Adrenal gland (tissue), 19 donors: ENCODE measurements at places on chromosomes 6 and 20. TPM values are rescaled to one million over a fixed set of nuclear protein-coding genes. Genes with fewer than 3 reads are reported as not detected.

- peak overlapping the region; percentile 64 for H3K27ac ChIP-seq
- DNase-seq, result peak; percentile 76
- H3K27me3 ChIP-seq, result no peaks in the 10 kb centered on the region
- peaks cover 28% of the 10 kb centered on the region for H3K36me3 ChIP-seq
Observed at GRCh38 chr6:31877125-31877650, 1.6 kb downstream of the SLC44A4 start.

DNA sequence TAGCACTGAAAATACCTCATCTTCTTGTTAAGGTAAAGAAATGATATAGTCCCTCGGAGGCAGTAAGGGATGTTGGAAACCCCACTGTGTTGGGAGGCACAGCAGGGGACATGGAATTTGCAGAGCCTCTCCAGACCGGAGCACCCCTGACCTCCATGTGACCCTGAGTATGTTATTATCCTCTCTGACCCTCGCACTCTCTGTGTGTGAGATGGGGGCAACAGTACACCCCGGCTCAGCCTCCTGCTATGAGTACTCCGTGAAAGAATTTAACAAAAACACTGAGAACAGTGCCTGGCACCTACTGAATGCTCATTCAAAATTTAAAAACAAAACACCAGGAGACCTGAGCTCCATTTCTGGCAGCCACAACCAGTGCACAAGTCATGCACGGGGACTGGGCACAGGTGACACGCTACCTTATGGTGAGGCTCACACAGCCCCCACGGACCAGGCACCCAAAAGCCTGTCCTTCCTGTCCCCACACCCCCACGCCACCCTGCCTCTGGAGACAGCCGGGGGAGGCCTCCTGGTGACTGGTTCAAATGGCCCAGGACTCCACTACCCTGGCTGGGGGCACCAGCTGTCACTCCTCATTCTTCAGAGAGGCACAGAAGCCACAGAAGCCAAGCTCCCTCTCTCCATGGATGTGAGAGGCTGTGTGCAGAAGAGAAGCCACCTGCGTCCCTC, 6.1 kb downstream of the NINL start:
- no peak overlapping the region for H3K4me3 ChIP-seq
- H3K4me1 ChIP-seq, result peaks cover 2% of the 10 kb centered on the region
- no peaks in the 10 kb centered on the region for H3K27me3 ChIP-seq
- no peak overlapping the region for H3K27ac ChIP-seq
- H3K36me3 ChIP-seq, result no peaks in the 10 kb centered on the region

GRCh38 chr20:37415118-37416085, 69.5 kb downstream of the SRC start:
- no peak overlapping the region for H3K4me3 ChIP-seq
- no peaks in the 10 kb centered on the region for H3K4me1 ChIP-seq
- DNase-seq, result no peak
- no peaks in the 10 kb centered on the region for H3K27me3 ChIP-seq
- no peaks in the 10 kb centered on the region for H3K36me3 ChIP-seq
- no peak overlapping the region for H3K27ac ChIP-seq

- no peak overlapping the region for H3K4me3 ChIP-seq
- H3K4me1 ChIP-seq, result no peaks in the 10 kb centered on the region
- H3K27ac ChIP-seq, result no peak overlapping the region
- DNase-seq, result no peak
- no peaks in the 10 kb centered on the region for H3K36me3 ChIP-seq
- H3K27me3 ChIP-seq, result no peaks in the 10 kb centered on the region
Observed at GRCh38 chr20:6039766-6040165, 14.1 kb downstream of the LRRN4 start.

DNA sequence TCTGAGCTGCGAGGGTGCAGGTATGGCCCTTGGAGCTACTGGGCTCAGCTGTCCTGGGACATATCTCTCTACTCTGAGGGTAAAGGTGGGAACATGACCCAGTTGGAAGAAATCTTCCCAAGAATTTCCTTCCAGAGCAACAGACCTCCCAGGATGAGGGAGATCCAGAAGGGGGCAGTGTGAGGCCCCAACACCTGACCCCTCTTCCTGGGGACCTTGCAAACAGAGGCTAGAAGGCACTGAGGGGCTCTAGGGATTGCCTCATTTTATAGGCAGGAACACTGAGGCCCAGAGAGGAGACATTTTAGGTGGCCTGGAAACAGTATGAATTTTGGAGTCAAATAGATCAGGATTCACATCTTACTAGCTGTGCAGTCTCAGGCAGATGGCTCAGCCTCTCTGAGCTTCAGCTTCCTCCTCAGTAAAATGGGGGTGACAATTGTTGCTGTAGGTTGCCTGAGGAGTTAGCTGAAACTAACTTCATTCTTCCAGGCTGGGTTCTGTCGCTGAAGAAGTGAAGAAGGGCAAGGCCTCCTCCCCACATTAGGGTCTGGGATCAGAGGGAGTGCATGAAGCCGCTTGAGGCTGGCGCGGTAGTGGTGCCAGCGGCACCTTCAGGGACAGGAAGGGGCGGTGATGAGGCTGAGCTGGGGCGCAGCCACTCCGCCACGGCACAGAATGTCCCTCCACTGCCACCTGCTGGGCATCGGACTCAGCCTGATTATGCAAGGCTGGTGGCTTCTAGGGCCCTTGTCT, 11.4 kb downstream of the KCNK17 start:
- DNase-seq, result peak; percentile 85
- no peak overlapping the region for H3K4me3 ChIP-seq
- no peaks in the 10 kb centered on the region for H3K4me1 ChIP-seq
- no peaks in the 10 kb centered on the region for H3K36me3 ChIP-seq

DNA sequence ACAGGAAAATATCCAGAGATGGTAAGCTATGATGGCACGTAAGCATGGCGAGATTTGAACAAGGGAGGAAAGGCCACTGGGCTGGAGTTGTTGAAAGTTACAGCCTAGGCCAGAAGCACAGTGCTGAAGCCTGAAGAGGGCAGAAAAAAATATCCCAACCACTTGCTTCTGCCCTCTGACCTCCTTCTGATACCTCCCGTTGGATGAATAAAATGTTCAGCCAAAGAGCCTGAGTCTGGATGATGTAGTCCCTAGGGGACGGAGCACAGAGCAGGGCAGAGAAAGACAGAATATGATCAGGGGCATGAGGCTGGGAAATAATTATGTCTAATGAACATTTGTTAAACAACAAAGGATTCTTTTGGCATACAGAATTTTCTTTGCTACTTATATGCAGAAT, 19.7 kb downstream of the KLHL31 start:
- H3K36me3 ChIP-seq, result no peaks in the 10 kb centered on the region
- no peaks in the 10 kb centered on the region for H3K27me3 ChIP-seq
- no peak overlapping the region for H3K4me3 ChIP-seq
- no peak overlapping the region for H3K27ac ChIP-seq
- DNase-seq, result no peak

DNA sequence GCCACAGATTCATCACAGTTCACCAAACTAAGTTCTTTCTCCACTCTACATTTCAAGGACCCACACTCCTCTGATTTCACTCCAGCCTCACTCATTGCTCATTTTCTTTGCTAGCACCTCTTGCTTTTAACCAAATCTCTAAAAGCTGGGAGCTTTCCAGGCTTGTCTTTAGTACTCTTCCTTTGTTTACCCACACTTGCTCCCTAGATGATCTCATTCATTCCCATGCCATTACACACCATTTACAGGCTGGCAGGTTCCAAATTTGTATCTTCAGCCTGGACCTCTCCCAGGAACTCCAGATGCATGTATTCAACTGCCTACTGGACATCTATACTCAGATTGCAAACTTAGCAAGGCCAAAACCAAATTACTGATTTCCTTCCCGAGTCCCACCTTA, 5.3 kb upstream of the GUCA1B start:
- no peak for DNase-seq
- no peaks in the 10 kb centered on the region for H3K4me1 ChIP-seq
- no peak overlapping the region for H3K27ac ChIP-seq
- H3K27me3 ChIP-seq, result no peaks in the 10 kb centered on the region
- H3K4me3 ChIP-seq, result no peak overlapping the region

DNA sequence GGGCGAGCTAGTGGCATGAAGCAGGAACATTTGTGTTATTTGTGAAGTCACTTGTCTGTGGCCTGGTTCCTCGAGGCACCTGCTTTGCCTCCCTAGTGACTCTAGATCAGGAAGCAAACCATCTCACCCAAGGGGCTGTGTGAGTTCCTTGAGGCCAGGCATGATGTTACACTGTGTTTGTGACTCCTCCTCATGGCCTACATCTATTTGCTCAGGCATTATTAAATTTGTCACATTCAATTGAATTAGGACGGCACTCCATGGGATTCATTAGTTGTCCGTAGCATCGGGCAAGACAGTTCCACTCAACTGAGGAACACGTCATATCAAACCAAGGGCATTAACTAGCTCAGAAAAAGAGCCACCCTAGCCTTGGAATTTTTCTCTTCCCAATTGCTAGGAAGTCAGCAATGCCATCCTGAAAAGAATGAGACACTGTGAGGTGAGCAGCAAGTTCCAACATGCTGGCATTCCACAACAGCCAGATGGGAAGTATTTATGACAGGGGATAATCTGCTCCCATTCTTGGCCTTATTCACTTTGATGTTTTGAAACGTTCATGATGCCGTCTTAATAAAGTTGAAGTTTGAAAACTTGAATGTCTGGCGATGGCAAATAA, 17.2 kb downstream of the TMEM200A start:
- H3K27me3 ChIP-seq, result no peaks in the 10 kb centered on the region
- no peak for DNase-seq
- H3K4me1 ChIP-seq, result no peaks in the 10 kb centered on the region
- no peak overlapping the region for H3K27ac ChIP-seq
- no peaks in the 10 kb centered on the region for H3K36me3 ChIP-seq

DNA sequence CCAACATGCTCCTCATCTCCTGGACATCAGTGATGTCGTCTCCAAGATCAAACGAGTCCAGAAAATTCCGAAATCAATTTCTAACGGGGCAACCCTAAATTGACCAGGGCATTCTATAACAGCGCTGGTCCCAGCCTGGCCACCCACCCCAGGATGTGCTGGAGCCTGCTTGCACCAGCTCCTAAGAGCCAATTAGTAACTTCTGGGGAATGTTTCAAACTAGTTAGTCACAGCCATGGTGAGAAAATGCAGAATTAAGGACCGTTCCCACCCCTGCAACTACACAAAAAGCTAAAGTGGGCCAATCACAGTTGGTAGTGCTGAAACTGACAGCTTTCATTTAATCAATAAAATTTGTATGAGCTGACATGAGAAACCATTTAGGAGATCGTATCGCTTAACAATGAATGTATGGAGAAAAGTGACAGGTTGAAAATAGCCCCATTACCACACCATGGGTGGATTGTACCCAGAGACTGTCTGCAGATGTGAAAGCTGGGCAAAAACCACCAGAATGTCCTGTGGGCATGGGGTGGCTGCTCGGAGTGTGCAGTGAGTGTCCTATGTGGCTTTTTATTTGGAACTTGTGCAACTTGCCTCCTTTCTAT, 165.7 kb upstream of the AFDN start:
- no peak overlapping the region for H3K27ac ChIP-seq
- H3K4me1 ChIP-seq, result no peaks in the 10 kb centered on the region
- no peak overlapping the region for H3K4me3 ChIP-seq
- no peaks in the 10 kb centered on the region for H3K27me3 ChIP-seq
- no peaks in the 10 kb centered on the region for H3K36me3 ChIP-seq

DNA sequence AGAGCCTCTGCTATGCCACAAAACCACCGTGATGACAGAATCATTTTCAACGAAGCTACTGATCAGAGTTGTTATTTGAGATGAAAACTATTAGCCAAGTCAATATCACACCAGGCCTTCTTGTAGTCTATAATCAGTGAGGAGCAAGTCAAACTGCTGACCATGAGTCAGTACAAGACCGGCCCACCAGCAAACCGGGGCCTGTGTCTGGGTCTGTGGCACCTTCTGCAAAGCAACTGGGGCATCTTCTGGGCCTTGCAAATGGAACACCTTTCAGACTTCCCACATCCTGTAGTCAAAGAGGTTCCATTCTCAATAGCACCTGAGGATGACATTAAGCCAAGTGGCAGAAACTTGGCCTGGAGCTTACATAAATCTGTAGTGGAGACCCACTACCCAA, 38.5 kb downstream of the CPXM1 start:
- no peak overlapping the region for H3K4me3 ChIP-seq
- peaks cover 15% of the 10 kb centered on the region for H3K27me3 ChIP-seq
- DNase-seq, result no peak
- no peak overlapping the region for H3K27ac ChIP-seq
- no peaks in the 10 kb centered on the region for H3K36me3 ChIP-seq
- H3K4me1 ChIP-seq, result no peaks in the 10 kb centered on the region

- no peak overlapping the region for H3K27ac ChIP-seq
- no peaks in the 10 kb centered on the region for H3K27me3 ChIP-seq
- H3K4me3 ChIP-seq, result no peak overlapping the region
- DNase-seq, result no peak
Observed at GRCh38 chr6:83343121-83343520, 87.7 kb downstream of the ME1 start.

- H3K36me3 ChIP-seq, result no peaks in the 10 kb centered on the region
- no peak for DNase-seq
- H3K27ac ChIP-seq, result no peak overlapping the region
Observed at GRCh38 chr6:73742433-73742832, 46.4 kb downstream of the CD109 start.

- H3K4me1 ChIP-seq, result peaks cover 11% of the 10 kb centered on the region
- no peaks in the 10 kb centered on the region for H3K27me3 ChIP-seq
- no peaks in the 10 kb centered on the region for H3K36me3 ChIP-seq
- no peak overlapping the region for H3K4me3 ChIP-seq
Observed at GRCh38 chr20:48904566-48905296, 16.8 kb upstream of the ARFGEF2 start.

- no peak overlapping the region for H3K27ac ChIP-seq
- no peak overlapping the region for H3K4me3 ChIP-seq
- no peaks in the 10 kb centered on the region for H3K27me3 ChIP-seq
- no peak for DNase-seq
Observed at GRCh38 chr20:31815408-31816188, 3.6 kb upstream of the MYLK2 start.

- no peak for DNase-seq
- no peak overlapping the region for H3K4me3 ChIP-seq
- H3K27ac ChIP-seq, result no peak overlapping the region
- H3K36me3 ChIP-seq, result no peaks in the 10 kb centered on the region
Observed at GRCh38 chr20:51160821-51161220, 137.9 kb upstream of the KCNG1 start.

GRCh38 chr6:133964052-133964451, 11.0 kb downstream of the TBPL1 start:
- no peak overlapping the region for H3K27ac ChIP-seq
- H3K36me3 ChIP-seq, result no peaks in the 10 kb centered on the region

Gene ERVFRD-1
- total RNA-seq, result 0.75 TPM

Gene RAD21L1
- not detected for total RNA-seq

Gene MAFB
- 79.0 TPM for total RNA-seq

Gene VNN1
- 1.2 TPM for total RNA-seq

Gene CLDN20
- not detected for total RNA-seq

Gene DPPA5
- total RNA-seq, result not detected

Gene SAMD5
- 0.65 TPM for total RNA-seq

Gene LY6G6F
- 0.44 TPM for total RNA-seq

Gene RNF5
- total RNA-seq, result 104 TPM

Gene MPIG6B
- total RNA-seq, result not detected

Gene UNC93A
- not detected for total RNA-seq
